Effector CD4-positive, alpha-beta T cell (primary cell): ENCODE measurements at places on chromosomes 2 and 18.

DNA sequence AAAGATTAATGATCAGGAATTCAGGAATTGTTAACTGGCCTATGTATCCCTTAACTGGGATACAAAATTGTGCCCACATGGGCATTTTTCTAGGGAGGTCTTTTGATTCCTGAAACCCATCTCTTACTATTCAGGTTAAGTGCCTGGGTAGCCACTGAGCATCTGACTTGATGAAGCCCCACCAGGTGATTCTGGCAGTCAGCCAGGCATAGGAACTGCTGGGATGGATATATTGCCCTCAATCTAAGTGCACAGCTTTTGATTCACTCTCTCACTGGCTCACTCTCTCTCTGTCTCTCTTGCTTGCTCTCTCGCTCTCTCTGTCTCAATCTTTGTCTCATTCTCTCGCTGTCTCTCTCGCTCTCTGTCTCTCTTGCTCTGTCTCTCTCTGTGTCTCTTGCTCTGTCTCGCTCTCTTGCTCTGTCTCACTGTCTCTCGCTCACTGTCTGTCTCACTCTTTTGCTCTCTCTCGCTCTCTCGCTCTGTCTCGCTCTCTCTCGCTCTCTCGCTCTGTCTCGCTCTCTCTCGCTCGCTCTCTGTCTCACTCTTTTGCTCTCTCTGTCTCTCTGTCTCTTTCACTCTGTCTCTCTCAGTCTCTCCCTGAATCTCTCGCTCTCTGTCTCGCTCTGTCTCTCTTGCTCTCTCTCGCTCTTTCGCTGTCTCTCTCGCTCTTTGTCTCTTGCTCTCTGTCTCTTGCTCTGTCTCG, 22.3 kb downstream of the INPP1 start:
- no peak for DNase-seq

DNA sequence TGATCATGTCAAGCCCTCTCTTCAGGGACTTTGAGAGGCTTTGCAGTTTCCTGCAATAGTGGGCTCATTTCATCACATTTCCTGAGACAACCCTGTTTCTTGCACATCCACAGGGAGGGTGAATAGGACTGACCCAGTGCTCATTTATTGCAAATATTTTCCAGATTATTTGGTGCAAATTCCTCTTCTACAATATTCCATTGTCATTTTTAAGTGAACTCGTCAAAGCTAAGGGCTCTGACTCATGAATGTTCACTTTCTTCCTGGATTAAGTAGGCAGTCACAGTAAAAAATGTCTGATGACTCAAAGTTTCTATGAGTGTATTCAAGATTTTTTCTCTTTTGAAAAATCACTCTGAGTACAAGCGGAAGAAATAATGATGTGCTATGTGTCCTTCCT, 225.5 kb upstream of the GALNT5 start:
- DNase-seq, result no peak

DNA sequence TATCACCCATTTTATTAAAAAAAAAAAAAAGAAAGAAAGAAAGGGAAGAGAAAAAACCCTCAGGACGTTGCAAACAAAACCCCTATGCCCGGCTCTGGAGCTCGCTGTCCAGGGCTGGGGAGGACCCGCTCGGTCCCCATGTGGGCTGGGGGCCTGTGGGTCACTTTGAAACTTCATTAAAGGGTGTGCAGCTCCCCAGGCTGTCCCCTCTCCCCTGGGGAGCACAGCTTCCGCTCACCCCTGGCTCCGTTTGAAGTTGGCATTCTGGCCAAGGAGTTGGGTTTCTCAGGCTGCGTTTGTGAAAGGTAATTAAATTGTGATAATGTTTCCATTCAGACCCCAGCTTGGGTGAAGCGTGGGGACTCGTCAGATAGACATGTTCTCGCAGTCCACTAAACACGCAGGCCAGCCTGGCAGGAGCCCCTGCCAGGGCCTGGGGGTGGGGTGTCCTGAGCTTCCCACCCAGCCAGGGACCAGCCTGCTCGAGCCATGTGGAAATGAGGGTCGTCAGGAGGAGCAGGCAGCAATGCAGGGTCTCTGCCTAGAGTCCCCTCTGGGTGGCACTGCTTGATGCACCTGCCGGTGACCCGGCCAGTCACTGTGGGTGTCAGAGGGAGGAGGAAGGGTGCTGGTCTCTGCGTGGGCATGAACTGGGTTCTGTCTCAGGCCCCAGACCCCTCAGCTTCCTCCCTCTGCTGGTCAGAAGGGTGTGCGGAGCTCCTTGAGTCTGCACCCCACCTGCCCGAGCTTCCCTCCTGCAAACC, 166.2 kb downstream of the INHBB start:
- no peak for DNase-seq

DNA sequence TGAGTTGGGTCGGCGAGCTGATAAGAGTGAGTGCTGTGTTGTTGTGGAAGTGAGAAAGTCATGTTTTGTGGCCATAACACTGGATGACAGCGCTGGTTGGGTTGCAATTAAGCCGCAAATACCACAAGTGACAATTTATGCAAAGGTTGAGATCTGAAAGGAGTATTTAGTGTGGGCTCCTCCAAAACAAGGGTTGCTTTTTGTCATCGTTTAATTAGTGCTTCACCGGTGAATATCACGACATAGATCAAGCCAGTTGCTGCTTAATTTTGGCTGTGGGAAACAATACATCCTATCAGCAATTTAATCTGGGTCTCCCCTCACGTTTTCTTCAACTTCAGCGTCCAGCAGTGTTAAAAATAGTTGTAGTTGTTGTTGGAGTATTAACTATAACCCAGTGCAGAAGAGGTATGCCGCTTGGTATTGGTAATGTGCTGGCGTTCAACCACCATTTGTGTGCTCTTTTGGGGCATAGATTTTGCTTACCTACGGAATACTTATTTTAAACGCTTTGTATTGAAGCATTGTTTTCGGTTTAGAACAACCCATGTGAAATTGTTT, 662 bp downstream of the ACVR2A start:
- peak; percentile 21 for DNase-seq

DNA sequence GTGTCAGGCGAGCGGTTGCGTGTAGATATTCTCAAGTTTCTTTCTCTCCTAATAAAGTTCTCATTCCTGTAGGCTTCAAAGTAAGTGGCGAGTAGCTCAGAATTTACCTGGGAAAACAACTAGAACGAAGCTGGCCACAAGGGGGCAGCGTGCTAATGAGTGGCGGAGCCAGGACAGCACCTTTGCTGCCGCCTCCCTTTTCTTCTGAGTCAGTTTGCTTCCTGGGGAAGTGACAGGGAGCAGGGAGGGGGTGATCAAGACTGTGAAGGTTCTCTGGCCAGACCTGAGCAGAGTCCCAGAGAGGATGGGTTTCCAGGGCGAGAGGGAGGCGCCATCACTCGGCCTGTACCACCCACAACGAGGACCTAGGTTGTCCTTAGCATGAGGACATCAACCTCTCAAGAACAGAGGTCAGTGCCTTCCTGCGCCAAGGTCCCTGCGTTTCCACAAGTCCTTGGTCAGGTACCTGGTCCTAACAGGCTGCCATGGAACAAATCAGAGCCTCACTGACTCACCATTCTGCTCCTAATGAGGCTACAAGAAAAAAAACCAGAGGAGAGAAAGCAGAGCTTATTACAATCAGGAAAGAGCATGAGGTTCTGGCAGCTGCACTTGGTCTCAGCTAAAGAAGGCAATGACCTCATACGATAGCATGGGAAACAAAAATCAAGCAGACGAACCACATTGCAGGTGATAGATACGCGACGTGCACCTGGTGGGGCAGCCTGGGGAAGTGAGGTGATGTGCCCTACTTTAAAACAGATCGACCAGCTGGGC, 98.7 kb downstream of the PLB1 start:
- peak; percentile 86 for DNase-seq

GRCh38 chr2:43634604-43635306, 2.3 kb upstream of the PLEKHH2 start:
- DNase-seq, result no peak

DNA sequence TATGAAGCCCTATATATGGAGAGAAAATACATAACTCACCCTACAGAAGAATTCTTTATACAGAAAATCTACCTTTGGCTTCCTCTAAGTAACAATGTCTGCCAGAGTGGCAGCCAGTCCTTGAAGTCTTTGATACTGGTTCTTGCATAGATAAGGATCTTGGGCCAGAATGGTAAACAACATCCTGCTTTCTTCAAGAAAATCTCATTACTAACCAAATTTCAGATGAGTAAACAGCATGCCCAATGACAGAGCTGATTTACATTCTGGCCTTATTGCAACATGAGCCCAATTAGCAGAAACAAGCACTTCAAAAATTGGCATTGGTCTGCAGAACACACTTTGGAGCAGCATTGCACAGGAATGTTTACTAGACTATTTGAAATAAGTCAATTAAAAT, 336.5 kb upstream of the ST6GAL2 start:
- DNase-seq, result no peak

- DNase-seq, result no peak
These were observed 245.8 kb downstream of the SOX11 start for GRCh38 chr2:5937851-5938565.

DNA sequence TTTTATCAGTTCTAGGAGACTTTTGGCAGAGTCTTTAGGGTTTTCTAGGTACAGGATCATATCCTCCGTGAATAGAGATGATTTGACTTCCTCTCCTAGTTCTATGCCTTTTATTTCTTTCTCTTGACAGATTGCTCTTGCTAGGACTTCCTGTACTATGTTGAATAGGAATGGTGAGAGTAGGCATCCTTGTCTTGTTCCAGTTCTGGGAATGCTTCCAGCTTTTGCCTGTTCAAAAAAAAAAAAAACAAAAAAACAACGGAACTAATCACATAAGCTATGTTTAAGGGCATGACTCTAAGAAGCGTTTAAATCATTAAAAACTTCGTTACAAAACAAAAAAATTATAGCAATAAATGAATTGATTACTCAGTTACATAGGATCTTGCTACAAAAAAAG, 145.7 kb downstream of the NUP35 start:
- no peak for DNase-seq

DNA sequence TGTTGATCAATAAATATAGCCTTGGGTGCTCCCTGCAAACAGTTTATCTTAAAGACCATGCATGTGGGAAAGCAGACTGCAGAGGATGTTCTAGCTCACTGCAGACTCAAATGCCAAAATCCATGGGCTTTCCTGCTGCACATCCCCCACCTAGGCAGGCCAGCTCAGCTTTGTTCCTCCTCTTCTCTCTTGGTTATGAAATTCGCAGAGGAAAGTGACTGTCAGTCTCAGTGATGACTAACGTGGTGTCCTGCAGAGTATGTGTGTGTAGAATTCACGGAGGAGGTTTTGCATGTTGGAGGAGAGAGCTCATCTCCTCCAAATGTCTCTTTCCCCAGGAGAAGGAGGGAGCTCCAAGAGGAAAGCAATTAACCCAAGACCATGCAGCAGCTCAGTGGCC, 21.4 kb upstream of the KCNS3 start:
- DNase-seq, result no peak

GRCh38 chr2:86001326-86001725, 104.4 kb downstream of the POLR1A start:
- no peak for DNase-seq

- no peak for DNase-seq
These were observed 327.2 kb downstream of the EN1 start for GRCh38 chr2:118520246-118520645.

GRCh38 chr18:59918320-59918755, 18.5 kb downstream of the PMAIP1 start:
- DNase-seq, result no peak

- DNase-seq, result no peak
These were observed 65.5 kb downstream of the ACAA2 start for GRCh38 chr18:49747876-49748275.

GRCh38 chr2:201450954-201451291, 335 bp downstream of the TRAK2 start:
- DNase-seq, result no peak

DNA sequence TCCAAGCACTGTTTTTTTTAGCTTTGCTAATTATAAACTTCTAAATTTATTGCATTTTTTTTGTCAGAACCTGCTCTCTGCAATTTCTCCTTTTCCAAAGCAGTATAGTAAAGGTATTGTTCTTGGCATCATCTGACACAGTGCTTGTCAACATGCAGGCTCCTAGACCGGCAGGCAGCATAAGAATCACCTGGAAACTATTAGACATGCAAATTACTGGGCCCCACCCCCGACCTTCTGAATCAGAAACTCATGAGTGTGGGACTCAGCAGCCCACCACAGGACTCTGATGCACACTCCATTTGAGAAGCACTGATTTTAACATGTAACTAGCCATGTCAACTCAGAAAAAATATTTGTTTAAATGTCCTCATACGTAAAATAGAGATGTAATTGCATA, 551.1 kb upstream of the CELF4 start:
- DNase-seq, result no peak

DNA sequence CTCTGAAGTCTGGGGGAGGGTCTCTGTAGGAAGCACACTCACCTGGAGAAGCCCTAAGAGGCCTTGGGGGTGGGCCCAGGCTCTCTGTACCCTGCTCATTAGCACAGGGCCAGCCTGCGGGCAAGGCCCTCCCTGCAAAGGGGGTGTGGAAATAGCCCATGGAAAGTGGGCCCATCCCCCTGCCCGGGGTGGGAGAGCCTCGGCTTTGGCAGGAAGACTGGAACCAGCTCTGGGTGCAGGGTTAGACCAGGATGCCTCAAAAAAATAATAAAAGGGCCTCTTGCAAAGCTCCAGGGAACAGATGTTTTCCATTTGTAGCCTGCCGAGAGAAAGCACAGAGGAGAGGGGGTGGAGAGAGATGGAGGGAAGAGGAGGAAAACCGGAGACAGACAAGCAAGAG, 98.7 kb downstream of the STPG4 start:
- DNase-seq, result no peak

DNA sequence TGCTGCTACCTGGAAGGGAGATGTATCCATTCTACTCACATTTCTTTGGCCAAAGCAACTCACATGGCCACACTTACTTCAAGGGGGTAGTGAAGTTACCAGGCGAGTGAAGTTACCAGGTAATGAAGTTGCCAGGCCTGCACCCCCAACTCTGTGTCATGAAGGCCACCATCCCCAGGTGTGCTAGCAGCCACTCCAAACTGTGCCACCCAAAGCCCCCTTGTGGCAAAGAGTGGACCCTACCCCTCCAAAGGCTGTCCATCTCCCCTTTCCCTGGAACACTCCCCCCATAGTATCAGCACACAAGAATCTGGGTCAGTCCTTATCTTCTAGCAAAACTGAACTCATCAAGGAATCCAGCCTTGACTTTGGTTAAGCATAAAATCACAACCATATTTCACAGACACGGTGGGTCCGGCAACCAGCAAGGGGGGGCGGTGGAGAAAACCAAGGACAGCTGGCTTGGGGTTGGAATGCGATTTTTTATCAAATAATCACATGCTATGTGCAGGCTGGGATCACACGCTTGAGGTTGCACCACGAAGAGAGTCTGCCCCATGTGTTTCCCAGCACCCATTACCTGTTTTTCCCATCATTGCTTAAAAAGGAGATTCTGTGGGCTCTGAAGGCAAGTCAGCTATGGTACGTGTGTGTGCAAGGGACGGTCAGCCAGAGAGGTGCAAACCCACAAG, 60.9 kb downstream of the ZFP36L2 start:
- no peak for DNase-seq

- no peak for DNase-seq
These were observed 3.1 kb upstream of the GATA6 start for GRCh38 chr18:22166069-22166950.

GRCh38 chr18:74479486-74480148, 16.5 kb upstream of the CNDP2 start:
- DNase-seq, result no peak

- no peak for DNase-seq
These were observed 260.9 kb downstream of the CYRIA start for GRCh38 chr2:16404551-16405300.

GRCh38 chr18:11849841-11850634, 1.2 kb upstream of the CHMP1B start:
- peak; percentile 59 for DNase-seq
